ENCODE measurements at places on chromosomes 5 and 9. TPM values are rescaled to one million over a fixed set of nuclear protein-coding genes. Genes with fewer than 3 reads are reported as not detected.
A peak's percentile ranks its signal among the peaks of the same experiment; 100 is the strongest.

Gene ELAVL2
- total RNA-seq, result not detected

GRCh38 chr5:179980767-179981166, 73.1 kb upstream of the TBC1D9B start:
- peaks cover 36% of the 10 kb centered on the region for H3K36me3 ChIP-seq
- no peak overlapping the region for H3K4me3 ChIP-seq
- H3K27ac ChIP-seq, result no peak overlapping the region
- no peaks in the 10 kb centered on the region for H3K27me3 ChIP-seq
- ATAC-seq, result no peak

- peaks cover 13% of the 10 kb centered on the region for H3K36me3 ChIP-seq
- no peak overlapping the region for H3K4me3 ChIP-seq
- no peaks in the 10 kb centered on the region for H3K27me3 ChIP-seq
- no peak for ATAC-seq
- no peak overlapping the region for H3K27ac ChIP-seq
- H3K4me1 ChIP-seq, result no peaks in the 10 kb centered on the region
These were observed 29.8 kb downstream of the C5orf22 start for GRCh38 chr5:31561946-31562345.

Gene RNF180
- total RNA-seq, result not detected

DNA sequence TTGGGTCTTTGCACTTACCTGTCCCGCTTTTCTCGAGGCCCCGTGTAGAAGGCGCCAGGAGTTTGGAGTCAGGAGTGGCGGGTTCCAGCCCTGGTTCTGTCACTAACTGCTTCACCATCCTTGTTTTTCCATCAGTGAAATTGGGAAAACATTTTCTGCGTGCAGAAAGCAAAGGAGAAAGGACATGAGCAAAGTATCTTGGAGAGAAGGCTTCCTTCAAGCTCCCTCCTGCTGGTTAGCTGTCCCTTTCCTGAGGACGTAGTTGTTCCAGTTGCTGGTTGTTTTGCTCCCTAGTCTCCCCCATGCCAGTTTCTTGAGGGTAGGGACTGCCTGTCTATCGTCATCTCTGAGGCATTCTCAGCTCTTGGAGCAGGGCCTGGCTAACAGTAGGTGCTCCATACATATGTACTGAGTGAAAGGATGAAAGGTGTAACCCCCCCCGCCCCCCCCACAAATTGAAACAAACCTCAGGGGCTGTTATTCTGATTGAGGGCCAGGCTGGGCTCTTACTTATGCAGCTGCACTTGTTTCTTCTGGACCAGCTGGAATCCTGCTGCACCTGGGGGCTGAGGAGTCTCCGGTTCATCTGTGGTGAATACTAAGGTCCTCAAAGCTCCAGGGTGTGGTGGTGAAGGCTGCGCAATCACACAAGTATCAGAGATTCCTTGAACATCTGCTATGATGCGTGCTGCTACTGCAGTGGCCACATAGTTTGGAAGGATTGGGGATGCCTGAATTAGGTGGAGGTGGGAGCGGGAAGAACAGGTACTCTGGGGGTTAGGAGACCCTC, 1.0 kb downstream of the SMIM3 start:
- H3K4me1 ChIP-seq, result peaks cover 40% of the 10 kb centered on the region
- H3K36me3 ChIP-seq, result no peaks in the 10 kb centered on the region
- H3K27me3 ChIP-seq, result no peaks in the 10 kb centered on the region
- H3K4me3 ChIP-seq, result peak overlapping the region; percentile 92
- peak overlapping the region; percentile 98 for H3K27ac ChIP-seq

Gene MATR3
- 184 TPM for total RNA-seq

GRCh38 chr9:133942206-133942975, 49.7 kb downstream of the VAV2 start:
- no peaks in the 10 kb centered on the region for H3K4me1 ChIP-seq
- ATAC-seq, result no peak
- H3K4me3 ChIP-seq, result no peak overlapping the region
- H3K36me3 ChIP-seq, result no peaks in the 10 kb centered on the region
- no peaks in the 10 kb centered on the region for H3K27me3 ChIP-seq

DNA sequence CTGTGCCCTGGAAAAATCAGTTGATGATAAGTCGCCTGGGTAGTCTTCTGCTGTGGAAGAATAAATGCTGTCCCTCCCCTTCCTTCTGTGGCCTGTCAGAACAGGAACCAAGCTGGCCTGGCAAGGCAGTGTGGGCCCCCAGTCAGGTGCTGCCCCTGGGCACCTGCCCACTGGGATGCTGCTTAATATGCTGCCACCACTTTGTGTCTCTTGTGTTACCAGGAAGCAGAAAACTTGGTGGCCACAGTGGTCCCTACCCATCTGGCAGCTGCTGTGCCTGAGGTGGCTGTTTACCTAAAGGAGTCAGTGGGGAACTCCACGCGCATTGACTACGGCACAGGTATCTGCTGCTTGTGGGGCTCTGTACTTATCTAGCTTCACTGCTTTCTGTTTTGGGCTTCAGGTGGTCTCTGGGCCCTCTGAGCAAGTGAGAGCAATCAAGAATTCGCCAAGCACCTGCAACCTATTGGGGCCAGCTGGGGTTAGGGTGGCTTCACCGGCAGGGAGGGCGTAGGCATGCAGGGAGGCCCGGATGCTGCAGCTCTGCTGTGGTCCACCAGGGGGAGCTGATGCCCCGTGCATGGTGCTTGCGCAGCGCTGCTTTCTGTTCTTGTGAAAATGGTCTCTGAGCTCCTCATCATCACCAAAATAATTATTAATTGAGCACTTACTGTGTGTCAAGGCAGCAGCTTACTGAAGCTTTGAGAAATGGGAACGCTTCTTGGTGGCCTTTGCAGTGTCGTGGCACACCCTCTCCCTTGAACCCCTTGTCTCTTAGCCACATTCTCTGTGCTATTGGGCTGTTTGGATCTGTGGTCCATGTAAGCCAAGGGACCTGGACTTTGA, 20.3 kb downstream of the PTPA start:
- H3K4me3 ChIP-seq, result no peak overlapping the region
- no peaks in the 10 kb centered on the region for H3K27me3 ChIP-seq
- peaks cover 86% of the 10 kb centered on the region for H3K36me3 ChIP-seq
- no peak overlapping the region for H3K27ac ChIP-seq
- ATAC-seq, result peak; percentile 99

DNA sequence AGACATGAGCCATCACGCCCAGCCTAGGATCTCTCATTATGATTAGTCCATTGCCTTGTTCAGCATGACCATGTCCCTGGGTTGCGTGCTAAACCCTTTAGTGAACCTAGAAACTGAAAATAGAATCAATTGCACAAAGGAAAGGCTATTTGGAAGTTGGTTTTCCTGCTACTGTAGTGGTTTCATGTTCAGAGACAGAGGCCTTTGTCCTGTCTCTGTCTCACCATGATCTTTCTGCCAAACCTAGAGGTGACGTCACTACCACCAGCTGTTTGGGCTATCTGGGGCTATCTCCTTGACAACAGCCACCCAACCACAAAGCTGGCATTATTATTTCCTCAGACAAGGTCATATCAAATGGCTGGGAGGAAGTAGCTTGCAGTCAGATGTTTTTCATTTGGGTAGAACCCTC, 4.0 kb upstream of the CDK5RAP2 start:
- ATAC-seq, result peak; percentile 5
- H3K4me1 ChIP-seq, result peaks cover 8% of the 10 kb centered on the region
- H3K36me3 ChIP-seq, result no peaks in the 10 kb centered on the region

DNA sequence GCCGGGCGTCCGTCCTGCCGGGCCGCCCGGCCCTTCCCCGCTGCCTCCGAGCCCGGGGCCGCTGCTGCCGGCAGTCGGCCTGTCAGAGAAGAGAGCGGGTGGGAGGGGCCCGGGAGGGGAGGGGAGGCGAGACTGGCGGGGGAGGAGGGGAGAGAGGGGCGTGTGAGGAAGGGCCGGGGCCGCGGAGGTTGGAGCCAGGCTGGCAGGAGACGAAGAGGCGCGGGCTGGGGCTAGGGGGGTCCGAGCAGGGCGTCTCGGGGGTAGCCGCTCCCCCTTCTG, 570 bp downstream of the CREBRF start:
- ATAC-seq, result peak; percentile 53
- peaks cover 4% of the 10 kb centered on the region for H3K27me3 ChIP-seq
- H3K36me3 ChIP-seq, result peaks cover 19% of the 10 kb centered on the region
- H3K4me1 ChIP-seq, result peaks cover 15% of the 10 kb centered on the region
- H3K4me3 ChIP-seq, result peak overlapping the region; percentile 91

Gene MRNIP
- 17.4 TPM for total RNA-seq

Gene WDR38
- total RNA-seq, result not detected

- peaks cover 3% of the 10 kb centered on the region for H3K4me1 ChIP-seq
- peak overlapping the region; percentile 46 for H3K27ac ChIP-seq
- no peak overlapping the region for H3K4me3 ChIP-seq
- H3K36me3 ChIP-seq, result no peaks in the 10 kb centered on the region
- no peak for ATAC-seq
These were observed 31.8 kb downstream of the C5orf15 start for GRCh38 chr5:133936651-133937015.

Gene CDK7
- 37.5 TPM for total RNA-seq

- H3K4me1 ChIP-seq, result peaks cover 7% of the 10 kb centered on the region
- H3K36me3 ChIP-seq, result no peaks in the 10 kb centered on the region
- H3K4me3 ChIP-seq, result no peak overlapping the region
- H3K27ac ChIP-seq, result no peak overlapping the region
- no peak for ATAC-seq
These were observed 3.5 kb downstream of the ALDH7A1 start for GRCh38 chr5:126591549-126591948.

Gene C9orf153
- total RNA-seq, result 0.26 TPM

- H3K4me3 ChIP-seq, result no peak overlapping the region
- H3K4me1 ChIP-seq, result no peaks in the 10 kb centered on the region
- no peak overlapping the region for H3K27ac ChIP-seq
- H3K27me3 ChIP-seq, result no peaks in the 10 kb centered on the region
- H3K36me3 ChIP-seq, result no peaks in the 10 kb centered on the region
- ATAC-seq, result no peak
These were observed 145.0 kb downstream of the ZNF462 start for GRCh38 chr9:107008011-107008410.

Gene SAXO1
- not detected for total RNA-seq

- no peak overlapping the region for H3K4me3 ChIP-seq
- H3K27ac ChIP-seq, result no peak overlapping the region
- no peaks in the 10 kb centered on the region for H3K36me3 ChIP-seq
- H3K4me1 ChIP-seq, result no peaks in the 10 kb centered on the region
These were observed 52.7 kb downstream of the CDKN2A start for GRCh38 chr9:21941337-21941995.

- peaks cover 3% of the 10 kb centered on the region for H3K27me3 ChIP-seq
- no peak overlapping the region for H3K27ac ChIP-seq
- no peaks in the 10 kb centered on the region for H3K4me1 ChIP-seq
- H3K36me3 ChIP-seq, result no peaks in the 10 kb centered on the region
- no peak overlapping the region for H3K4me3 ChIP-seq
These were observed 157.8 kb downstream of the NTRK2 start for GRCh38 chr9:84827216-84827765.

Gene OTP
- total RNA-seq, result not detected

Gene FANCG
- 124 TPM for total RNA-seq

DNA sequence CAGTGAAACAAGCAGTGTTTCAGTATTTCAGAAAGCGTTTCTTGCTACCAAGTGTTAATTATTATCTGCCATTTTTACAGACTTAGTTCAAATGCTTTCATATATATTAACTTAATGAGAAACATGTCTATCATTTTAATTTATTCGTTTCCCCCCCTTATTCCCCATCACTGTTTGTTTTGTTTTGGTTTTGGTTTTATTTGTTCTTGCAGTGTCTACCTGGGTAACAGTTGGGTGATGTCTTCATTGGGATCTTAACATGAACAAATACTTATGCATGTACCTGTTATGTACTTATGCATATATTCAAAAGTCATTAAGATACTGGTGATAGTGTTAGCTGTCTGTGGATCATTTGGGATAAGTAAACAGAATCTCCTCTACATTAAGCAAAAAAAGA, 108.0 kb downstream of the CDC42SE2 start:
- H3K4me3 ChIP-seq, result peak overlapping the region; percentile 58
- peak overlapping the region; percentile 79 for H3K27ac ChIP-seq
- H3K36me3 ChIP-seq, result peaks cover 75% of the 10 kb centered on the region
- ATAC-seq, result no peak
- peaks cover 55% of the 10 kb centered on the region for H3K4me1 ChIP-seq
- H3K27me3 ChIP-seq, result no peaks in the 10 kb centered on the region

GRCh38 chr9:98057138-98057799, 737 bp downstream of the NANS start:
- peak overlapping the region; percentile 98 for H3K4me3 ChIP-seq
- H3K36me3 ChIP-seq, result peaks cover 26% of the 10 kb centered on the region
- no peaks in the 10 kb centered on the region for H3K4me1 ChIP-seq
- no peaks in the 10 kb centered on the region for H3K27me3 ChIP-seq
- ATAC-seq, result no peak

Gene DRD1
- not detected for total RNA-seq

Gene BSPRY
- total RNA-seq, result 25.9 TPM

Gene NTRK2
- 9.9 TPM for total RNA-seq

Gene MOB3B
- 0.24 TPM for total RNA-seq

- no peaks in the 10 kb centered on the region for H3K4me1 ChIP-seq
- no peak overlapping the region for H3K27ac ChIP-seq
- no peaks in the 10 kb centered on the region for H3K27me3 ChIP-seq
- H3K36me3 ChIP-seq, result no peaks in the 10 kb centered on the region
- no peak overlapping the region for H3K4me3 ChIP-seq
These were observed 45.6 kb upstream of the TLE4 start for GRCh38 chr9:79526149-79526672.

Gene ADRB2
- 1.1 TPM for total RNA-seq

DNA sequence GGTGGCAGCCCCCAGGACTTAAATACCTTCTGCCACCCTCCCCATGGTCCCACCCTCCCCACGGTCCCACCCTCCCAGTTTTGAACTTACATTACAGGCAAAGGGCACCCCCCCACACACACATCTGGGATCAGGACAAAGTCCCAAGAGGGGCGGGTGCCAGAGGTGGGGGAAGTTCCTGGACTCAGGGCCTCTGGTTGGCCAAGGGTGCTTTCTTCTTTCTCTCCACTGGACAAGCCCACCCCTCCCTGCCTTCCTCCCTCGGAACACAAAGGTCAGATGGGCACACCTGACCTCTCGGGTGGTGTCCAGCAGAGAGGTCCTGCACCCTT, 19.1 kb upstream of the RALGDS start:
- no peak overlapping the region for H3K27ac ChIP-seq
- ATAC-seq, result no peak
- no peak overlapping the region for H3K4me3 ChIP-seq

GRCh38 chr5:149680810-149681221, 49.3 kb upstream of the PPARGC1B start:
- ATAC-seq, result no peak
- H3K27me3 ChIP-seq, result peaks cover 32% of the 10 kb centered on the region
- H3K4me1 ChIP-seq, result no peaks in the 10 kb centered on the region

Gene NME5
- total RNA-seq, result not detected

- peak; percentile 18 for ATAC-seq
- H3K4me1 ChIP-seq, result no peaks in the 10 kb centered on the region
- peaks cover 25% of the 10 kb centered on the region for H3K27me3 ChIP-seq
- no peak overlapping the region for H3K27ac ChIP-seq
- no peaks in the 10 kb centered on the region for H3K36me3 ChIP-seq
These were observed 142.1 kb downstream of the LIFR start for GRCh38 chr5:38414348-38414747.

- no peak for ATAC-seq
- H3K27ac ChIP-seq, result no peak overlapping the region
- H3K27me3 ChIP-seq, result peaks cover 21% of the 10 kb centered on the region
These were observed 56.2 kb downstream of the MAP1B start for GRCh38 chr5:72163349-72163983.

- H3K36me3 ChIP-seq, result peaks cover 83% of the 10 kb centered on the region
- H3K4me1 ChIP-seq, result peaks cover 59% of the 10 kb centered on the region
- peak overlapping the region; percentile 80 for H3K4me3 ChIP-seq
- peak overlapping the region; percentile 98 for H3K27ac ChIP-seq
- ATAC-seq, result no peak
These were observed 3.9 kb downstream of the CYFIP2 start for GRCh38 chr5:157269761-157270272.

GRCh38 chr5:137090721-137091120, 408.4 kb downstream of the SPOCK1 start:
- H3K27me3 ChIP-seq, result no peaks in the 10 kb centered on the region
- H3K36me3 ChIP-seq, result no peaks in the 10 kb centered on the region
- H3K4me1 ChIP-seq, result no peaks in the 10 kb centered on the region
- H3K27ac ChIP-seq, result no peak overlapping the region
